ENCODE measurements at places on chromosomes 7 and 10. TPM values are rescaled to one million over a fixed set of nuclear protein-coding genes. Genes with fewer than 3 reads are reported as not detected.

DUS4L gene
- 13.1 TPM for total RNA-seq

PDZD7 gene
- total RNA-seq, result 5.3 TPM

NEUROD6 gene
- total RNA-seq, result not detected

TFR2 gene
- 0.27 TPM for total RNA-seq

HMX3 gene
- total RNA-seq, result not detected

EGFR gene
- total RNA-seq, result 52.7 TPM

CACNB2 gene
- total RNA-seq, result not detected

CCL24 gene
- total RNA-seq, result not detected

OPTN gene
- total RNA-seq, result 33.1 TPM

GNG11 gene
- 43.8 TPM for total RNA-seq

TUBB8 gene
- total RNA-seq, result not detected

PSD gene
- 0.78 TPM for total RNA-seq

WNT2 gene
- not detected for total RNA-seq

INTS15 gene
- 11.3 TPM for total RNA-seq

RADIL gene
- 2.2 TPM for total RNA-seq

ETV1 gene
- total RNA-seq, result 2.5 TPM

CCL26 gene
- total RNA-seq, result not detected

ANKRD61 gene
- not detected for total RNA-seq

SUGCT gene
- 9.7 TPM for total RNA-seq

ACBD7 gene
- total RNA-seq, result 7.5 TPM

CREB5 gene
- total RNA-seq, result 15.2 TPM

AKR1C4 gene
- total RNA-seq, result not detected

MMRN2 gene
- total RNA-seq, result 4.8 TPM

TAS2R41 gene
- not detected for total RNA-seq

MRPS17 gene
- 21.8 TPM for total RNA-seq

AKR1B15 gene
- 0.72 TPM for total RNA-seq

PNLIPRP1 gene
- total RNA-seq, result not detected

HOXA1 gene
- 3.9 TPM for total RNA-seq

FAM241B gene
- total RNA-seq, result 14.2 TPM

C10orf105 gene
- total RNA-seq, result not detected

VAX1 gene
- 0.27 TPM for total RNA-seq

FOXP2 gene
- total RNA-seq, result 2.4 TPM

ZNF804B gene
- total RNA-seq, result not detected

DGKB gene
- total RNA-seq, result not detected

SAMD9L gene
- 1.0 TPM for total RNA-seq

GALNT17 gene
- not detected for total RNA-seq

CNPY1 gene
- total RNA-seq, result not detected

TEX36 gene
- not detected for total RNA-seq

PDE6C gene
- total RNA-seq, result not detected

MCM7 gene
- 243 TPM for total RNA-seq

OPN4 gene
- total RNA-seq, result 0.17 TPM

TRIM50 gene
- total RNA-seq, result not detected

CYP3A4 gene
- not detected for total RNA-seq

AGR3 gene
- not detected for total RNA-seq

INMT gene
- total RNA-seq, result not detected

TRPV5 gene
- total RNA-seq, result not detected

CYP3A5 gene
- total RNA-seq, result 0.49 TPM

POM121L12 gene
- not detected for total RNA-seq

ZNF775 gene
- total RNA-seq, result 10.2 TPM

MMD2 gene
- not detected for total RNA-seq

LRRN3 gene
- not detected for total RNA-seq

Data from Caki2 (cell line).